ENCODE measurements at places on chromosomes 13 and 19.
A peak's percentile ranks its signal among the peaks of the same experiment; 100 is the strongest.

- peak; percentile 11 for DNase-seq
Observed at GRCh38 chr19:45250832-45251451, at the start of gene MARK4. Gene MARK4 (plus strand): TSS chr19:45251271. CDS start chr19:45251589, 318 bp downstream.

GRCh38 chr19:36392916-36393673, 14.1 kb upstream of the ZFP14 start:
- no peak for DNase-seq

GRCh38 chr19:44164327-44164672, 600 bp upstream of the ZNF226 start:
- no peak for DNase-seq

GRCh38 chr13:74574964-74575728, 440.9 kb upstream of the KLF12 start:
- DNase-seq, result no peak

GRCh38 chr13:45737571-45738017, 35.5 kb downstream of the CBY2 start:
- no peak for DNase-seq

GRCh38 chr13:79533781-79534400, 52.9 kb downstream of the NDFIP2 start:
- DNase-seq, result no peak

DNA sequence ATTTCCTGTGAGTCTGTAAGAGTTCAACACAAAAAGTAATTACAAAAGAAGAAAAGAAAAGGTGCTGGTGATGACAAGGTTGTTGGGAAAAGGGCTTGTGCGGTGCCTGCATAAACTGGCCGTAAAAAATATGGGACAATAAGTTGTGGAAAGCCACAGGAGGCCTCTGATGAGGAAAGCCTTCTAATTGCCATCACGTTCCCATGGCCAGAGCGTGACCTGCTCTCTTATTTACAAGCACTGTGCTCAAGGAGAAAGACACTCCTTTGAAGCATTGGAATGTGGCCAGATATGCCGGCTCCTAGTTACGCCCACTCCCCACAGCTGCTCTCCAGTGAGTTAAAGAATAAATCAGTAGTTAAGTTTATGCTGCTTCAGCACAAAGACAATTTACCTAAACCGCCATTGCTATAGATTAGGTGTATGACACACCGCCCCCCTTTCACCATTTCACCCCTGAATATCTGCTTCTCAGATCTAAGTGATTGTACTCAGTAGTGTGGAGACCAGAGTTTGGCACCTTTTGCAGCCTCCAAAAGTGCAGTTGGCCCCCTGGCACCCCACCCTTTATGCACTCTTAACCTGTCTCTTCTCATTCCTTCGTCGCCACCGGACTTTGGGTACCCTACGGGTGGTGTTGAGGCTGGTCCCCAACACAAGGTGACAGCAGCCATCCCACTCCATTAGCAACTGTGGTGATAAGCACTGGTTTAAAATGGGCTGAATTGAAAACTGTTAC, 8.1 kb upstream of the PGLYRP1 start:
- no peak for DNase-seq

DNA sequence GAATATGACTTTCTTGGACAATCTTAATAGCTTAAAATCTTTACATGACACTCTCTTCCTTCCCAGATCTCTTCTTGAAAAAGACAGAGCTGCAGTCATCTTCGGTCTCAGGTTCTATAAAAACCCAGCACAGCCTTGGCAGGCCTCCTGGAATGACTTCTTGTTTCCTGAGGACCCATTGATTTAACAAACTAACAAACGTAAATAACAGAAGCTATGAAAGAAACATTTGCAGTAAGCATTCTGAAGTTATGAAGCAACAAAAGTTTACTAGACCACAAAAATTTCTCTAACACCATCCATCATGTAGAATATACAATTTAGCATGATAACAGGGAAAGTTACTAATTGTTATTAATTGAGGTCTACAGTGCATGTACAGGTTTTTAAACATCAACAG, 62.8 kb upstream of the STARD13 start:
- no peak for DNase-seq
